ENCODE measurements at places on chromosomes 3 and 15. TPM values are rescaled to one million over a fixed set of nuclear protein-coding genes. Genes with fewer than 3 reads are reported as not detected.

- no peak for DNase-seq
Measured at GRCh38 chr3:140823106-140823505, 118.5 kb upstream of the SLC25A36 start.

- DNase-seq, result no peak
Measured at GRCh38 chr15:88231909-88232644, 24.5 kb downstream of the NTRK3 start.

GRCh38 chr3:20842594-20843436, 656.8 kb upstream of the SGO1 start:
- no peak for DNase-seq

GRCh38 chr3:122563717-122564025, 429 bp downstream of the PARP9 start:
- no peak for DNase-seq

- no peak for DNase-seq
Measured at GRCh38 chr3:159185443-159186050, 383.7 kb downstream of the MFSD1 start.

DNA sequence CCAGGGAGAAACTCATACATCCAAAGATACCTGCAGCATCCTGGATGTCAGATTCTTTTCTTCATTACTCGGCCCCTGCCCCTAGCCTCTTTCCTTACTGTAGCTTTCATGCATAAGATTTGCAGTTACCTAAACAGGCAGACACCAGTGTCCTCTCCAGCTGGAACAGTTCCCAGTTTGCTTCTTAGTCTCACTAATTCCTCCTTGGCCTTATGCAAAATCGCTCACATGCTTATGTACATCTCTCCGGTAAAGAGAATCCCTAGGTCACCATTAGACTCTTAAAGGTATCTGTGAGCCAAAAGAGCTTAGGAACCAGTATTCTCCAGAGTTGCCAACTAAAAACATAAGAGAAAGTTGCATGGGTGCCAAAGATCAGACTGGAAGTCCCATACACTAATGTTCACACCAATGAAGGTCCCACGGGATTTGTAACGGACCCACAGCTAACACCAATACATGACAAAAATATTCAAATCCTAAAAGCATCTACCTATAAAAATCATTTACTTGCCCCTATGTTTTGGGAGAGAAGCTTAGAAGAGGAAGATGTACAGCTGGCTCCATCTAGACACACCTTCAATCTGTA, 66.6 kb downstream of the CBLB start:
- DNase-seq, result no peak

GRCh38 chr15:92724144-92724543, 68.6 kb upstream of the FAM174B start:
- DNase-seq, result no peak

Gene ADPRH
- 1.4 TPM for total RNA-seq

DNA sequence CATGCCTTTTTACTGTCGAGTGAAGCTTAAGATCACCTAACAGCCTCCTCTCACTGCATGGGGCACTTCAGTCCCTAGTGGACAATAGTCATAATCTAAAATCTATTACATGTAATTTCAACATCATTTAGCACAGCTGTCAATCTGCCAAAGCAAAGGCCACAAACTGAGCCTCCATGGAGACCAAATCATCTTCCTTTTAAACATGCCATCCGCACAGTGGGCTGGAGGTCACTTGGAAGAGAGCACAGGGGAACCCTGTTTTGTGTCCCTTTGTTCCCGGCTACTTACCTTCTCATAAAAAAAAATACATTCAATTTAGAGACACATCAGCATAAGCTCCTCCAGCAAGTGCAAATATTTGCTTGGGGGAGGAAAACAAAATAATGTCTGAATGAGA, 167.3 kb downstream of the SQOR start:
- no peak for DNase-seq

Gene TMEM87A
- 49.9 TPM for total RNA-seq

- DNase-seq, result no peak
Measured at GRCh38 chr3:141326123-141326522, 42.2 kb upstream of the ZBTB38 start.

Gene MME
- 0.26 TPM for total RNA-seq

DNA sequence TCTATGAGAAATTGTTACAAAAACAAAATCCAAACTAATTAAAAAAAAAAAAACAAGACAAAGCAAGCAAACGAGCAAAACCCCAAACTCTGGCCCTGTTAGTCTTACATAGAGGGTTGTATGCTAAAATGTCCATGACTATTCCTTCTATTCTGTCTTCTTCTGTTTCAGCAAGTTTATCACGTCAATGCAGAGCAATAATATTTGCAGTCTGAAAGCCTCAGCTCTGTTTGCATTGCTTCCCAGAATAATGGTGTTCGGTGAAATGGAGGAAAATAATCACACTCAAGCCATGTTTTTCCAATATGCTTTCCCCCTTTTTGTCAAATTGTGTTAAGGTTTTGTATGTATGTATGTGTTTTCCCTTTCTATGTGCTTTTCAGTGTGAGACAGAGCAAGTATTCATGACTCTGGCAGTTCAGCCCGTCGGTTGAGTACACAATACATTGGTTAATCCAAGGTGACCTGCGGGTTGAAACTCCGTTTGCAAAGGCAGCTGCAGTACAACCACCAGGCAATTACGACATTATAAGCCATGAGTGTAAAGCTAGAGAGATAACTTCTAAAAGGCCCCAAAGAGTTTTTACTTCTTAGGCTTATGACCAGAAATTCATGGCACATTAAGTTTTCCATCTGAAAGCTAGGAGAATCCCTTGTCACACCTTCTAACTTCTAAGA, 34.9 kb upstream of the MAGI1 start:
- DNase-seq, result no peak

GRCh38 chr3:171307046-171307585, 153.1 kb downstream of the TNIK start:
- DNase-seq, result no peak

Gene RETNLB
- total RNA-seq, result not detected

Gene GOLGA8M
- total RNA-seq, result 3.1 TPM

DNA sequence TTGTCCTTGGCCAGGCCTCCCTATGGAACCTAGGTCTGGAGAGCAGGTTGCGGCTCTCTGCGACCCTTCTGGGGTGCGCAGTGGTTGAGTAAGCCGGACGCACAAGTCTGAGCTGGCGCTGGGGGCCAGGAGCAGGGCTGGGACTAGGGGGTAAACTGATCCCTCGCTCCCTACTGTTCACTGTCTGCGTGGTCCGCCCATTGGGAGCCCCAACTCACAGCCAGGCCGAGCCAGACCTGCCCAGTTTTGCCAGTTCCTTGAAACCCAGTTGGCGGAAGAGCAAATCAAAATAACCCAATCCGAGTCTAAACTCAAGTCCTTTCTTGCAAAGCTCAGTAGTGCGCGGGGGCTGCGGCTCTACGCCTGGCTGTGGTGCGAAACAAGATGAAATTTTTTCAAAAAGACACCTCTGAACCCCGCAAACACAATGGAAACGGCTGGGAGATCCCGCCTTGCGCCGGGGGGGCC, 17.5 kb downstream of the RGMA start:
- DNase-seq, result no peak

DNA sequence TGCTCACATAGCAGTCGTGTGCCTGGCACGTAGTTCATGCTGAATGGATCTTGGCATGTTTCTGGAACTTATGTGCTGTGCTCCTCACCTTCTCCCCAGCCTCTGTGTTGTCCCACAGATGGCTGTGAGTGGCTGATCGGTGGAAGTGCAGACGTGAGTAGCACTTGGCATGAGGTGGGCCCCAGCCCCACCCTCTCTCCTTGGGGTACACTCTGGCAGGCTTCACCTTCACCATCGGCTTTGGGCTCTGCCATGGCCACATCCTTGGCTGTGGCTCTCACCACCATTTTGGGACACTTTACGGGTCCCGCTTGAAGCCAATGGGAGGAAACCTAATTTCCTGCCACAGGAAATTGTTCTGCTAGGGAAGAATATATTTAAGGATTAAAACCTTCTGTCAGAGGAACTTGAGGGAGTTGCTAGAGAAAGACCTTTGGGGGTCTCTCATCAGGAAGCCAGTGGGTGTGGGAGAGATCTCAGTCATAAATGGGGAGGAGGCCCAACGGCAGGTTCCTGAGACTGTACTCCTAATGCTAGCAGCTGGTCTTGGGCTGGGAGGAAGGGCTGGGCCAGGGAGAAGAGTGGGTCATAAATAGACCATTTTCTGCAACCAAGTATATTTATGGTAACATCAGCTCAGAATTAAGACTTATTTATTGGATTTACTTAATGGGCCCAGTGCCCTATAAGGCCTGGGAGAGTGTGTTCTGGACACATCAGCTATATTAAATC, 92.3 kb downstream of the SMAD3 start:
- DNase-seq, result no peak

- DNase-seq, result peak; percentile 65
Measured at GRCh38 chr3:152471814-152472671, 203.3 kb downstream of the MBNL1 start.

Gene MAPKBP1
- 39.7 TPM for total RNA-seq

GRCh38 chr15:40094156-40094555, 14.5 kb downstream of the BMF start:
- no peak for DNase-seq

Gene TLR9
- total RNA-seq, result 2.3 TPM

Gene OR5H6
- not detected for total RNA-seq

GRCh38 chr3:186239321-186239720, 122.7 kb downstream of the DGKG start:
- DNase-seq, result no peak

- DNase-seq, result no peak
Measured at GRCh38 chr3:195227871-195228270, 43.1 kb downstream of the XXYLT1 start.

Gene IL16
- total RNA-seq, result 392 TPM

DNA sequence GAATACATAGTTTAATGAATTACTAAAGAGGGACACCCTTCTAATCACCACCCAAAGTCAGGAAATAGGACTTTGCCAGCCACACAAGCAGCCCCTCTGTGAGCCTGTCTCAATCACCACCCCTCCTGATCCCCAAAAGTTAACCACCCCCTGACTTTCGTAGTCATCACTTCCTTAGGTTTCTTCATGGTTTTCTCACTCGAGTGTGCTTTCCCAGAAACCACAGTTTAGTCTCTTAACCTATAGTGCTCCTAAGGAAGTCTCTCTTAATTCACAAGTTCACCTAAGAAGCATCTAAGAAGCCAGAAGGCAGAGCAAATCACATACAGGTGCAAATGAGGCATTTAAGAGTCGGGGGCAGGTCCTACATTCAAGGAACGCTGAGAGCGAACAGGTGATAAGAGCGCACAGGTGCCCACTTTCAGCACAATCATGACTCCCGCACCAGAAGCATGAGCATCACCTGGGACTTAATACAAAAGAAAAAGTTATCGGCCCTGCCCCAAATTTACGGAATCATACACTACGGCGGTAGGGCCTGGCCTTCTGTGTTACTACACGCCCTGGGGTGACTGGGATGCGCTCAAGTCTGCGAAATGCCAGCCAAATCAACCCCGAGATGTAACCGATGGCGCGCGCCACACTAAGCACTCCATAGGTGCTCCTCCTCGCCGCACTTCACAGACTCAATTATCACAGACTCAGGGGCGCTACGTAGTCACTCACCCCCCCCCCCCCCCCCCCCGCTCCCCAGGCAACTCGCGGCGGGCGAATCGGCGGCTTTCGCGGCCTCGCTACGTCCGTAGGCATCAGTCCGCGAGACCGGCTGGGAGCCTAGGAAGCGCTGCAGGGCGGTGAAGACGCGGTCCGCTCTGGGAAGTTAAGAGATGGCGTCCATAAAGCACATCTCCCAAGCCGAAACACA, 815 bp downstream of the ULK4 start:
- peak; percentile 65 for DNase-seq

Gene CCDC33
- total RNA-seq, result not detected

GRCh38 chr3:112448939-112449338, 50.3 kb downstream of the BTLA start:
- DNase-seq, result no peak

Gene SLC26A6
- total RNA-seq, result 31.6 TPM

- no peak for DNase-seq
Measured at GRCh38 chr3:168061332-168061996, 34.3 kb downstream of the GOLIM4 start.

Gene VGLL3
- not detected for total RNA-seq

DNA sequence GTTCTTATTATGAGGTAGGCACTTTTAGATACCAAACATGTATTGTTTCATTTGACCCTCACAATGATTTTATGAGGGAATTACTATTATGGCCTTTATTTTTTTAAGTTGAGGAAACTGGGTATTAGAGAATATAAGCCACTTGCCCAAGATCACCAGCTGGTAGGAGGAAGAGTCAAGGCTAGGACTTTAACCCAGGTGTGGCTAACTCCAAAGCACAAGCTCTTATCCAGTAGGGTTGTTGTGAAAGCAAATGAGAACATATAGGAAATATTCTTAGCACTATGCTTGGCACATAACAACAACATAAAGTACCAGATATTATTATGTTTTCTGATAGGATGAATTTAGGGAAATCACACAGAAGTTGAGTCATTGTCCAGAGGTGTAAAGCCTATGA, 7.9 kb downstream of the BTLA start:
- DNase-seq, result no peak

Gene LDHAL6B
- not detected for total RNA-seq
